Activated CD4-positive, alpha-beta T cell treated with anti-CD3 and anti-CD28 coated beads, Interleukin-10, Interleukin-2, amounts not matched to agents 100 ng/mL and 50 ng/mL, durations not matched to agents 16 hours and 8 hours (primary cell): ENCODE measurements at places on chromosomes 12 and 14.

DNA sequence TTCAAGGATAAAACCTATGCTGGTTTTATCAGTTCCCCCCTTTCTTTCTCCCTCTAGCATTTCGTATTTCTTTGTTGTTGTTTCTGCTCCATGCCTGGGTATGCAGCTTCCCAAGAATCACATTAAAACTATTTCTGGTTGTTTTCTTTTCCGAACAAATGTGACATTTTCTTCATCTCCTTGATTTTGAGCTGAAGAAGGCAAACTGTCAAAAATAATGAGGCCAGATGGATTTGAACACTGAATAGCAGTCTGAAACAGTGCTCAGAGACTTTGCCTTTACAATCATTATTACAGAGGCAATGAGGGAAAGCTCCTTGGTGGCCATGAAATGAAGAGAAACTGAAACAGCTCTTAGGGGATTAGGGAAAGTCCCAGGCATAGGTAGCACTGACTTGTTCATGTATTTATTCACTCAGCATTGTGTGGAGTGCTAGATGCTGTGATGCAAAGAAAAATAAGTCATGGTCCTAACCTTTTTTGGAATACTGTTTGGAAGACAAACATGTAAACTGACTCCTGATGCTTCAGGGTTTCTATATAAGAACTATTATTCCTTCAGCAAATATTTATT is 319.5 kb downstream of the FUT8 start:
- DNase-seq, result peak; percentile 65

- no peak for DNase-seq
These were observed 118.0 kb upstream of the ARID2 start for GRCh38 chr12:45611495-45611894.

DNA sequence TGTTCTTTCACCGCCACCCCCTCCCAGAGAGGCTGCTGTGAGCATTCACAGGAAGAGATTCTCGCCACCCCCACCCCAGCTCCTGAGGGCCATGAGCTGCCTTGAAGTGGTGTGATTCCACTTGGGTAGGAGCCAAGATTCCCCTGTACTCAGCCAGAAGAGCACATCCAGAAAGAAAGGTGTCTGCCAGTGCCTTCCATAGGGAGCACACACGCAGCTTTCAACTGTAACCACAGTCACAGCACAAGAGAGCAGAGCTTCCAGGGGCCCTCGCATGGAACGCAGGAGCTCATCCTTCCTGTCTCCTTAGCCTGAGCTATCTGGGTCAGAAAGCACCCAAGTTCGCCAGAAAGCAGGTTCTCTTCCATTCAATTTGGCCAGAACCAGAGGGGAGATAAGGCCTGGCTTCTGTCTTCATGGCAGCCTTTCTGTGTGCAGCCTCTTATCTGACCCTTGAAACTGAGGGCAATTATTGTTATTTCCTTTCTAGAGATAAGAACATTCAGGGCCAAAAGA is 66.6 kb upstream of the SCN8A start:
- DNase-seq, result no peak

DNA sequence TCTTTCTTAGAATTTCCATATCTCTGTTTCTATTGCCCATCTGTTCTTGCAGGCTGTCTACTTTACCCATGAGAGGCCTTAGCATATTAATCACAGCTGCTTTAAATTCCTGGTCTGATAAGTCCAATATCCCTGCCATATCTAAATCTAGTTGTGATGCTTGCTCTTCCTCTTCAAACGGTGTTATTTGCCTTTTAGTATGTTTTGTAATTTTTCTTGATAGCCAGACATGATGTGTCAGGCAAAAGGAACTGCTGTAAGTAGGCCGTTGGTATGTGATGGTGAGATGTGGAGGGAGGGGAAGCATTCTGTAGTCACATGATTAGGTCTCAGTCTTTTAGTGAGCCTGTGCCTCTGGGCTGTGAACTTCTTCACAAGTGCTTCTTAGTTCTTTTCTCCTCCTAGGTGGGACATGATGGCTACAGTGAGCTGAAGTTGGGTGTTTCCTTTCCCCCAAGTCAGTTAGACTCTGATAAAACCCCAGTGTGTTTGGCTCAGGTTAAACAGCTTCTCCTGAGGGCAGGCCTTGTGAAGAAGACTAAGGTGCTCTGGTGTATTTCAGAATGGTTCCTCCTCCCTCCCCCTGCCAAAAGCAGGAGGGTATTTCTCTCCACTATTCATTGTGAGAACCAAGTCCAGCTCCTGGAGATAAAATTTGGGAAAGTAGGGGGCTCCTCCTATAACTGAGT is 195.9 kb upstream of the PARP11 start:
- DNase-seq, result no peak

DNA sequence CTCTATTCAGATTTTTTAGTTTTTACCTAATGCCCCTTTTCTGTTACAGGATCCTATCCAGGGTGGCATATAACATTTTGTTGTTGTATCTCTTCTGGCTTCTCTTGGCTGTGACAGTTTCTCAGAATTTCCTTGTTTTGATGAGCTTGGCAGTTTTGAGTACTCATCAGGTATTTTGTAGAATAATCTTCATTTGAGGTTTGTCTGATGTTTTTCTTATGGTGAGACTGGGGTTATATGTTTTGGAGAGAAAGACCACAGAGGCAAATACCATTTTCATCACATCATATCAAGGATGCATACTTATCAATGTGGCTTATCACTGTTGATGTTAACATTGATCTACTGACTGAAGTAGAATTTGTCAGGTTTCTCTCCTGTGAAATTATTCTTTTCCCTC is 14.0 kb upstream of the LYZ start:
- DNase-seq, result no peak

DNA sequence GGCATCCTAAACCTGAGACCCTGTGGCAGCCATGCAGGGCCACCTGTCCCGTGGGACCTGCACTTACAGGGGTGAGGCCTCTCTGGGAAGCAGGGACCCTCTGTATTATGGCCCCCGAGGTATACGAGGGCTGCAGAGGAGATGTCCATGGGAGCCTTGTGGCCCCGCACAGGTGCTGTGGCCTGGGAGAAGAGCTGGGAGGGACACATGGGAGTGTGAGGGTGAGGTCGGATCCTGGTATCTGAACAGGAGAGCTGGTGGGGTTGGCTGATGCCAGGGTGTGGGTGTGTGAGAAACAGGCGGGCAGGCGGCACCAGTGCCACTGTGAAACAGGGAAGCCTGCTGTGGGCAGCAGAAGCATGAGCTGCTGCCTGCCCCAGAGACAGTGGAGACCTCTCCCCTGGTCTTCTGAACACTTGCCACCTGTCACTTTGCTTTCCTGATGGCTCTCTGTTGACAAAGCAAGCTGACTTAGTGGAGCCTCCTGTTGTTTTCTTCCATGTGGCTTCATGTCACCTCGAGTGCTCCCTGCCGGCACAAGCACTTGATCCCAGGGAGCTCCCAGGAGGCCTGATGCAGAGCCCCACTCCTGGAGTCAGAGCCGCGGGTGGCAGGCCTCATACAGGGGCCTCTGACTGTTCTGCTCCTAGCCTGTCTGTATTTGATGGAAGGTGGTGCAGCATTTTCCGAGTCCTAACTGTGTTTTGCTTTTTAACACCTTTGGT is 19.8 kb upstream of the AMN start:
- no peak for DNase-seq

DNA sequence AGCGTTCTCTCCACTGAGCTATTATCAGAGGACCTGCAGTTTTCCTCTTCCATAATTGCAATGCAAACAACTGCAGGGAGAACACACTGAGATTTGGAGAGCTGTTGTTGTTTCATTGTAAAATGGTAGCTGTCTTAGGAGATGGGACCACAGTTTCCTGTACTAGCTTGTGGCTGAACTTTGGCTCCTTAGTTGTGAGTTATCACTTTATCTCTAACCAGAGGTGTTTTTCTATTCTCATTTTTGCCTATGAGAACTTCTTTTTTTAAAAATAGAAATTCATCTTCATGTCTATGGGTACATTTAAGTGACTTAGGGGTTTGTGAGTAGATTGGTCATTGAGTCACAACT is 216.5 kb downstream of the SLC38A4 start:
- DNase-seq, result peak; percentile 30

- peak; percentile 91 for DNase-seq
These were observed 235.2 kb downstream of the PCNX1 start for GRCh38 chr14:71142375-71143038.

- DNase-seq, result no peak
These were observed 204.4 kb upstream of the NUDT4 start for GRCh38 chr12:93173178-93173957.

- no peak for DNase-seq
These were observed 45.1 kb downstream of the SAV1 start for GRCh38 chr14:50622978-50623377.

DNA sequence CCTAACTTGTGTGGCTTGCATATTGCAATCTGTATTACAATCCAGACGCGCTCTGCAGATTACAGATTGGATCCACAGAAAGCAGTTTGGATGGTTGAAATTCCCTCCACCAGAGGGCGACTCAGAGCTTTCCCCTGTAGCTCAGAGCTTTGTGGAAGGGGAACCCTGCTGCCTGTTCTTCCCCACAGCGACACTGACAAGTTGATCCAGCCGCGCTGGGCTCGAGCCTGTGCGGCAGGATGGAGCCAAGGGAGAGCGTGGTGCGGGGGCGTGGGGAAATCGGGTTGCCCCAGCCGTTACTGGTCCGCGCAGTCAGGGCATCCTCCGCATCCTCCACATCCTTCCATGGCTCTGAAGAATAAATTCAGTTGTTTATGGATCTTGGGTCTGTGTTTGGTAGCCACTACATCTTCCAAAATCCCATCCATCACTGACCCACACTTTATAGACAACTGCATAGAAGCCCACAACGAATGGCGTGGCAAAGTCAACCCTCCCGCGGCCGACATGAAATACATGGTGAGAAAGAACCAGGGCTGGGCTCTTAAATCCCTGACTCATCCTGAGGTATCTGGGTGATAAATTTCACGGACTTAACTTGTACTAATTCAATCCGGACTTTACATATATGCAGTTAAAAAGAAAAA is at the start of gene GLIPR1L1:
GLIPR1L1 (plus strand) TSS at position 287 of the 647 bp plus-strand sequence; CDS start at position 346, 59 bp downstream.
- peak; percentile 86 for DNase-seq

GRCh38 chr12:52515927-52516831 is 4.0 kb downstream of the KRT5 start:
- DNase-seq, result no peak

DNA sequence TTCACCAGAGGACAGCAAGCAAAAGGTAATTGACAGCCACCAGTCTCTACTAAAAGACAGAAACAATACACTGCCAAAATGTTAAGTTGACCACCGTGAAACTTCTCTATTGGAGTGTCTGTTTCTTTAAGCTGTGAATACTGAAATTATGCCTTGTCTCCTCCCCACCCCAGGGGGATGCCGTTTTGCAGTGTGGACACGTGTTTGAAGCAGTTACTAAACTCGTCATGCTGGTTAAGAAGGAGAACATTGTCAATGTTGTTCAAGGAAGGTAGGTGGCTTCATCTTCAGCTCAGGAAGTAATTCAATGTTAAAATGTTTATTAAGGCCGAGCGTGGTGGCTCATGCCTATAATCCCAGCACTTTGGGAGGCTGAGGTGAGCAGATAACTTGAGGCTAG is 32.8 kb downstream of the KCTD10 start:
- no peak for DNase-seq

- no peak for DNase-seq
These were observed 13.0 kb upstream of the OR6J1 start for GRCh38 chr14:22656945-22657731.

GRCh38 chr14:64515053-64515452 is 10.5 kb downstream of the ZBTB1 start:
- DNase-seq, result no peak

GRCh38 chr12:111482462-111482861 is 76.7 kb downstream of the SH2B3 start:
- no peak for DNase-seq

GRCh38 chr12:110555577-110556406 is 27.3 kb downstream of the PPTC7 start:
- DNase-seq, result no peak

- no peak for DNase-seq
These were observed 70.3 kb downstream of the CAPZA3 start for GRCh38 chr12:18808221-18808620.

DNA sequence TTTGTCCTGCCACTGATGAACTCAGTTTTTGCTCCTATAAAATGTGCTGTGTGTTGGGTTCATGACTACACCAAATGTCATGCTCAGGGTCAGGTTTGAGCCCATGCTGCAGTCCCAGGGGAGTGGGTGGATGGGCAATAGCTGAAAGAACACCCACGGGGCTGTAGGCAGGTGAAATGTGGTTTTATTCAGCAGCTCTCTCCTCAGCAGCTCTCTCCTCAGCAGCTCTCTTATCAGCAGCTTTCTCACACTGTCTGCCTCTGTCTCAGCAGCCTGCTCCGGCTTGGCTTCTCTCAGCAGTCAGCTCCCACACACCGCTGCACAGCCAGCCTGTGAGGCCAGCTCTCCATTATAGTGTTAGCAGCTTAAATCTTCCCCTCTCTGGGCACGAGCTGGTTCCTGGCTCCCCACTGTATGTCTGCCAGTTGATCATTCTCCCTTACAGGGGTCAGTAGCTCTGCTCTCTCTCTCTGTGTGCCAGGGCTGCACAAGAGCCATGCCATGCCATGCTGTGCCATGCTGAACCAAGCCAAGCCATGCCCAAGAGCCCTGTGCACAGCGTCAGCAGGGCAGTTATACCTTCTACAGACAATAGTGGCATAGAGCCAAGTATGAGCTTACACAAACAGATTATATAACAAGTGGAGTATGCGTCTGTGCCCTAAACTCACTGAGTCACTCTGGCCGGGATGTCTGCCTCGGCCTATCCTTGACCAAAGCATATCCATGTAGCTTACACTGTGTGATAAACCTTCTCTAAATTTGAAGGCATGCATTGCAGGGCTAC is 303.3 kb upstream of the TMPO start:
- DNase-seq, result no peak

GRCh38 chr12:24724814-24725213 is 224.1 kb downstream of the BCAT1 start:
- peak; percentile 69 for DNase-seq

DNA sequence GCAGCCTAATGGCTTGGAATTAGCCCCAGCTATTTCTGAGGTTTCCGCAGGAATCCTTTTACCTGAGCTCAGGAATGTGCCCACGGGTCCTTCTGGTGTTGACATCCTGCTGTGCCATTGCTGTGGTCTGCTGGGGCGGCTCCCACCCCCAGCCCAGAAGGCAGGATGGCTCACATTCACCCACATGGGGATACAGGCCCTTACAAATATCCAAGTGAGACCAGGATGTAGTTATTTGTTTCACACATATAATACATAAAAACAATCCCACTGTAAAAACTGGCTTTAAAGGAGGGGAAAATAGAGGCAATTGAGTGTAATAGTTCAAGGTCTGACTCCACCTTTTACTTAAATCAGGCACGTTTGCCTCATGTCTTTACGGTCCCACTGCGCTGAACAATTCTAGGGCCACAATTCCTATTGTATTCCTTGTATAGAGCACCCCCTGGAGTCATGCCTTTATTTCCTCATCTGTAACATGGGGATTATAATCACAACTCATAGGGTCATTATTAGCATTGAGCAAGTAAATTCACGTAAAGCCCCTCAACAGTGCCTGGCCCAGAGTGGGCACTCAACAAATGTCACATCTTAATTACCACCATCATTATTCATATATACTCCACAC is 57.2 kb upstream of the FICD start:
- DNase-seq, result no peak

GRCh38 chr12:52247622-52248540 is 14.8 kb downstream of the KRT7 start:
- no peak for DNase-seq

GRCh38 chr12:99605-100004 is 33.0 kb downstream of the IQSEC3 start:
- DNase-seq, result no peak

GRCh38 chr14:73743431-73743931 is 29.3 kb upstream of the PNMA1 start:
- peak; percentile 86 for DNase-seq
